Activated CD4-positive, alpha-beta T cell treated with anti-CD3 and anti-CD28 coated beads, Interleukin-2, amount 50 U/mL, for 1 hour (primary cell): ENCODE measurements at places on chromosomes 7 and 10.

DNA sequence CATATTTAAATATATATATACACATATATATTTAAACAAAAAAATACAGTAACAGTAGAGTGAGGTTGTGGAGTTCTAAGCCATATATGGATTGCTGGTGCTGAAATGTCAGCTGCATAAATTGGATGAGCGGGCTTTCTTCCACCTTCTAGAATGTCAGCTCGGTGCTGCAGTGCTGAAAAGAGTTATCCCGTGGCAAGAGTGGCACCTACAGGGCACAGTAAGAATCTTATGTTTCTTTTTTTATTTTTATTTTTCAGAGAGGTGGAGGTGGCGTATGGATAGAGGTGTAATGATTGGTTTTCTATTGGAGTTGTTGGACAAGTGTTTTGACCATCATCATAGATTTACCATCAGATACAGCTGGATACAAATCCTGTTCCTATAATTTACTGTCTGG lies 86.2 kb upstream of the DYNC1I1 start:
- DNase-seq: no peak

DNA sequence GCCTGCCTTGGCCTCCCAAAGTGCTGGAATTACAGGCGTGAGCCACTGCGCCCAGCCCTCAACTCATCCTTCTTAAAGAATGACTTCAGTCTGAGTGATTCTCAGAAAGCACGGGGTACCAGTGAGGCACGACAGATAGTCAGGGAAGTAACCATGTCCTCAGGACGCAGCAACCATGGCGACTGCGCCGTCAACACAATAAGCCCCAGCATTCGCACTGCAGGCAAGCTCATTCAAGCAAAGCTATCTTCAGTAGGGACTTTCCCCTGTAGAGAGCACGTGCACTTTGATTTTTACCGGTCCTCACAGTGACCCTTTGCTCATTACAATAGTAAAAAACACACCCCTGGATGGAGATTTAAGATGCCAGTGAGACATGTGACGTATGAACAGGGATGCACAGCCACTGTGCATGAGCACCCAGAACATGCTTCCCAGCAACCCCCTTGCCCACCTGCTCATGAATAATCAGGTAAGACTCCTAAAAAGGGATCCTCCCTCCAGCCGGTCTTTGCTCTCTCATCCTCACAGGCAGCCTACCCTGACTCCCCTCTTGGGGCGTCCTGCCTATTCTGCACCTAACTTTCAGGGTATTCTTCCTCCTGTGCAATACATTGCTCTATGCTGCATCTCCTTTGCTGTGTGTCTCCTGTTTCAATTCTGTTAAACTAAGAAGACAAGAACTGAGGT lies 9.1 kb downstream of the WDR86 start:
- no peak for DNase-seq

DNA sequence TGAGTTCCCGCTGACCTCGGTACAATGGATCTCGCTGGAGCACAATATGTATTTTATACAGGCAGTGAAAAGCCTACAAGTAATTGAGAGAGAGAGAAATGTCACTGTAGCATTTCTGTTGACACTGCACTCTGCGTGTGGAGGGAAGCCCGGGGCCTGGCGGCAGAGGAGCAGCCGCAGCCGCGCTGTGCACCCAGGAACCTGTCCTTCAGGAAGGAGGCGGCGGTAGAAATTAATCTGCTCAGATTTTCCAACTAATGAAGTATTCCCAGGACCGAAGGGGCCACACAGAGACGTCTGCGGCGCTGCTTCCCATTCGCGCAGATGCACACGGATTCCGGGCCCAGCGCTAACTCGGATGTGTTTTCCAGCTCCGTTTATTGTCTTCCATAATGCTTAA lies 170.1 kb downstream of the EBF3 start:
- DNase-seq: no peak

- DNase-seq: peak; percentile 74
Measured at GRCh38 chr10:11162828-11163599, 145.3 kb downstream of the CELF2 start.

DNA sequence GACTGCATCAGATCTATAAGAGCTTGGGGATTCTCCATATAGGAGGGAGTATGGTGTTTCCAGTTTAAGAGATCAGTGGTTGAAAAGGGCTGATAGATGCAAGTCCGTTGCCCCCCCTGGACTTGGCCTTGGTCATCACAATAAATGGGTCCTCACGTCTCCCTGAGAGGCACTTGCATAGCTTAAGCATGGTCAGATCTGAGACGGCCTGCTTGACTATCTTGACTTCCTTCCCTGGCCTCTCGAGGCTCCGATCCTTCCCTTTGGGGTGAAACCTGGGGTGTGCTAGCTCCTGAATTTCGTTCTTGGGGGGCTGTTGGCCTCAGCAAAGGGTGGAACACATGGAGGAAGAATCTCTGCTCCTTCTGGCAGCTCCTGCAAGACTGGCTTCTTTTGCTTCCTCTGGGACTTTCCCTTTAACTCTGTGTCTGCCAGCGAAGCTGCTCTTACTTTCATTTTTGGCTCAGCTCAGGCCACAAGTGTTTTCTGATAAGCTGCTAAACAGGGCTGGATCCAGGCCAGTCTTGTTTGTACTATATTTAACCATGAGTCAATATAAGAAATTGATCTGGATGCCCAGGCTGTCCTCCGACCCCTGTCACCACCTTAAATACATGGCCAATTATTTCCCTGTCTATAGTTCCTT lies 11.2 kb upstream of the ZNF485 start:
- DNase-seq: no peak

DNA sequence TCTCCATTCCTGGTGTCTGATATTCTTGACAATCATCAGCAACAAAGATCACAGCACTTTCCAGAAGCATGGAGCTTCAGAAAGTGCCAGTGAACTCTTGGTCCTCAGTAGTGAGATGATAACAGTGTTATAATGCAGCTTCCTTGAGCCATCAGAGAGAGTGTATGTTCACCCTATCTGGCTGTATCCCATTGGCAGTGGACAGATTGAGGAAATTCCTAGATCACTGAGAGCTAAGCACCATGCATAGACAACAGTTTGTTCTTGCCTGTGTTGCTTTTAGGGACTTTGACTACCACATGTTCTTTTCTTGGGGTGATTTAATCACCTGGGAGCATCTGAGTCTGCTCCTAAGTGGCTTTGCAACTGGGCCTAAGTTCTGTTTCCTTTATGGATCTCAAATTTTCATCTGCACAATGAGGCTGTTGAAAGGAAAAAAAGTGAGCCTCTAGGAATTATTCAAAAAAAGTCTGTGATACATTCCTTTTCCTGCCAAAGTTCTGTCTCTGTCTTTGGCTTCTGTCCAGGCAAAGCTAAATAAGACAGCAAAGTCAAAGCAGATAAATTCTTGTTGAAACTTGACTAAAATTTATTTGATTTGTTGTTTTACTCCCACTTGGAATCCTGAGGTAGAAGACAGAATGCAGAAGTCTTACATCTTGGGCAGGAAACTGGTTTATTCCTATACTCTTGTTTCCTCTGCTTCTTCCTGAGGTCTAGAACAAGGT lies 14.5 kb upstream of the ZNF282 start:
- DNase-seq: no peak

- DNase-seq: no peak
Measured at GRCh38 chr10:129332476-129332875, 134.6 kb upstream of the MGMT start.

- no peak for DNase-seq
Measured at GRCh38 chr7:45715471-45716352, 141.5 kb downstream of the ADCY1 start.

- no peak for DNase-seq
Measured at GRCh38 chr7:2639695-2640481, 8.1 kb downstream of the TTYH3 start.

- no peak for DNase-seq
Measured at GRCh38 chr7:84981055-84981976, 205.5 kb downstream of the SEMA3D start.

DNA sequence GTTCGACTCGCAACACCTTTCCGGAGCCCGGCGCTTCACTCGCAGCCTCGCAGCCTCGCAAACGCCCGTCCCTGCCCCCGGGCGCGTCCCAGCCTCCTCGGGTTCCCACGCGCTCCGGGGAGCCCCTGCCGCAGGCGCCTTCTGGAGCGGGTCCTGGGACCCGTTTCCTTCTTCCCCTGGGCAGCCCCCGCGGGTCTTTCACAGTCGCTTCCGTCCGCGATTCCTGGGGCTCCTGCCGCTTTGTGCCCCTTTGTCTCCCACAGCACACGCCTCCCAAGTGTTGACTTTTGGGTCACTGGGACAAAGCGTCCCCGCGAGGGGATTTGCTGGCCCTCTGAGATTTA lies 140.7 kb downstream of the DYNC2I1 start:
- DNase-seq: no peak

DNA sequence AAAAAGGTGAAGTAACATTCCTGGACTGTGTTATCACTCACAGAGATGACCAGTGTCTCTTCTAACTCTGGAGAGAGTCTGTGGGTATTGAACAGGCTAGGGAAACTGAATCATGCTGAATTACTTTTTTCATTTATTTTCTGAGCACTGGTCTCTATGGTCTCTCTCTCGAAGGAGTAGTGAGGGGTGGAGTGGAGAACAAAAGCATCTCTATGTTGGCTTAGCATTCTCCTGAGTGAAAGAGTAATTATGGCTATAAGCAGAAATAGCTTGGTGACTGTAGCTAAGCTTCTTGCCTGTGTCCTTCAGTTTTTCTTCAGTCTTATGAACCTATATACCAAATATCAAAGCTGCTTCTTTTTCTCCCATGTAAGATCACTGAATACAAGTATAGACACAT lies 64.6 kb upstream of the PTN start:
- no peak for DNase-seq

DNA sequence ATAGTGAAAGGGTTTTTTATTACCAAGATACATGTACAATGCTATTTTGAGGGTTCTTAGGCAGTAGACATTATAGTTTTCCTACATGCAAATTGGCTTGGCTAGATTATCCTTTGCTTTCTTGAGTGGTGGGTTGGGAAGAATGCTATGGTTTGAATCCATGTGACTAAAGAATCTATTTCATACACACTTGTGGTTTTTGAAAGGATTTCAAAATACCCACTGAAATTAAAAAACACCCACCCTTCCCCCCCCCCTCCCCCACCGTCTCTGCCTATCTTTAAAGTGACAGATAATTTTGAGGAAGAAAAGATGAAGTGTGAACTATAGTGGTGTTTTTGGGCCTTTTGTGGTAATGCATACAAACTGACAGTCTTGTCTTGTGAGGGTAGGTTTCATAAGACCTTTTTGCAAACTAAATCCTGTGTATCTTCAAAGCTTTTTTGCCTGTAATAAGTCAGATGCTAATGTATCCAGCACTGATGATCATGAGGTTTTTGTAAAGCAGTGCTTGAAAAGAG lies 90.9 kb downstream of the TPST1 start:
- DNase-seq: no peak

DNA sequence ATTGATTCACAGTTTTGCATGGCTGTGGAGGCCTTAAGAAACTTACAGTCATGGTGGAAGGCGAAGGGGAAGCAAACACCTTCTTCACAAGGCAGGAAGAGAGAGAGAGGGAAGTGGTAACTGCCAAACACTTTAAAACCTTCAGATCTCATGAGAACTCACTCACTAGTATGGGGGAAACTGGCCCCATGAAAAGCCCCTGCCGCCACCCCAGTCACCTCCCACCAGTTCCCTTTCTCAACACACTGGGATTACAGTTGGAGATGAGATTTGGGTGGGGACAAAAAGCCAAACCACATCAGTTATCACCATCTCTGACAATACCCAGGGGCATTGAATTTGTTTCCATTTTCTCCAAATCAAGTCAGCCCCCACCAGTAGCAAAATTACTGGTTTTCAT lies 740.4 kb downstream of the GATA3 start:
- no peak for DNase-seq

- DNase-seq: peak; percentile 33
Measured at GRCh38 chr7:30594048-30594539, 584 bp upstream of the GARS1 start.

DNA sequence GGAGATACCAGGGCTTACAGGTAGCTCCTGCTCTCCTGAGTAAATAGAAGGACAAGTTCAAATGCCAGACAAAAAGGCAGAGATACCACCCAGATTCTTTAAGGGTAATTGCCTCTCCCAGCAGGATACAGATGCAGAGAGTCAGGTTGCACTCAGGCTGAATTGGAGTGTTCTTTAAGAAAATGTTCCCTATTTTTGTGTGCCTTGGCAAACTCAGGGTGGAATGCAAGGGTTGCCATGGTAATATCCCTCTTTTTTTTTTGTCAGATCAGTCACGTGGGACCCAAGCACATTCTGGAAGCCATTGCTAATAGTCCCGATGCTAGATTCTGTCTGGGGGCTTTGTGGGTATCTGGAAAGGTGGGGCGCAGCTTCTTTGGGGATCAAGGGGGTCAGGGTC lies 628.0 kb downstream of the CALN1 start:
- DNase-seq: no peak

- DNase-seq: no peak
Measured at GRCh38 chr7:40544871-40545303, 410.1 kb downstream of the SUGCT start.

- DNase-seq: no peak
Measured at GRCh38 chr10:100661520-100661919, 83.9 kb upstream of the PAX2 start.

DNA sequence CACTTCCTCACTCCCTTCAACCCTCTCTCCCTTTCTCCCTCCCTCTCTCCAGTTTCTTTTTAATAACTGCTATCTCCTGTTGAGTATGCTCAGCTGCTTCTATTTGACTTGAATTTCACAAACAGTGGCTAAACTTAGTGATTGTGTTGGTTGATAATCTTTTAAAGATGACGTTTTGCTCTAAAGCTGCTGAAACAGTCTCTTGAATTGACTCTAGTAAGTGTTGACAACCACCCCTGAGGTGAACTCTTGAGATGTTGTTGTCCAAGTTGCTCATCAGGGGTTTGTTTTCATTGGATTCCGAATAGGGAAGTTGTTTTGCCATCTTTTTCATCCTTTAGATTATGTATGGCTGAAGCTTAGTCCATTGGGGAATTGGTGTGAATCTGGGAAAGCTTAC lies 176.2 kb downstream of the TWIST1 start:
- no peak for DNase-seq

DNA sequence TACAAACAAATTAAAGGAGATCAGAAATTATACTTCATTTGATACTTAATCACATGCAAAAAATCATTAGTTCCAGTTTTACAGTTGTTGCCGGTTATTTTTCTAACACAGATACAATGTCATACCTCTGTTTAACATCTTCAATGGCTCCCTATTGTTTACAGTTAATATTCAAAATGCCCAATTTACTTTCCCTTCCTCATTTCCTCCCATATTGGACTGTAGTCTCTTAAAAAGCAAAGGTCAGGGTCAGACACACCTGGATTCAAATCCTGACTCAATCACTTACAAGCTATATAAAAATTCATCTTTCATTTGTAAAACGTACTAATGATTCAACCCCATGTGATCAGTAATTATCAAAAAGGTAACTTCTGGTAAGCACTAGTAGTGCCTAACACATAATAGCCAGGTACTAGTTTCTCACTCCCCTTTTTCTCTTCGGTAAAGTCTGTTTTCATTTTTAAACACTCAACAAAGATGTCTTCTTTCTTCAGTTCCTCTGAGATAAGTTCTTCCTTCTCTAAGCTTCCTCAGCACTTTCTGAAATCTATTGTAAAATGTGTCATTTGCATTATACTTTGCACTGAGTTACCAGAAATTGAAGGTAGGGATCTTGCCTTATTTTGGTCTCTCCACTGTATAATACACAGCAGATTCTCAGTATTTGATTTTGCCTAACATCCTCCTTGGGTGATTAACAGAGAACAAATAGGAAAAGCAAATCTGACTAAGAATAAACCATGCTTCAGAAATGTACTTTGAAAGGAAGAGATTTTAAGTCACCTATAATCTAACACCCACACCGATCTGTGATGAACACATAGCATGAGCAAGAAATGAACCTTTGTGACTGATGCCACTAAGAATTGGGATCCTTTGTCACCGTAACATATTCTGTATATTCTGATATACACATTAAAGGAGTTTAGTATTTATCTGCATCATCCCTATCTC lies 16.1 kb downstream of the KMT2C start:
- no peak for DNase-seq

- DNase-seq: no peak
Measured at GRCh38 chr7:11328309-11328708, 354.6 kb downstream of the PHF14 start.
